ENCODE measurements at places on chromosomes 2 and 18. TPM values are rescaled to one million over a fixed set of nuclear protein-coding genes. Genes with fewer than 3 reads are reported as not detected.

DNA sequence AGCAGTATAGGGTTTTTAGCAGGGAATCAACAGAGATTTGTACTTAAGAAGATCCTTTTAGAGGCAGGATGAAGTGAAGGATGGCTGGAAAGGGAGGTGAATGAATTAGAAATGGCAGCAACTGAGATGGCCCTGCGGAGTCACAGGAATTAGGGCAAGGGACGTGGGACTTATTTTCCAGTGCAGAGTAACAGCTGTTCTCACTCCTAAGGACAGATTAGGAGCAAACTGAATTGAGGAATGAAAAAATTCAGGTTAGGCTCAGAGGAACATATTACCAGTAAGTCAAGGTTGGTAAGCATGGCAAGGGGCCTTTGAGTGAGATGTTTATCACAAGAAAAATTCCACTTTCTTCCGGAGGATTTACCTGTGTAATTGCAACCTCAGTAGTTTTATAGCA lies 34.4 kb downstream of the COL4A3 start:
- no peak for DNase-seq

GRCh38 chr18:63427558-63427957 lies 5.3 kb upstream of the VPS4B start:
- DNase-seq = no peak

DNA sequence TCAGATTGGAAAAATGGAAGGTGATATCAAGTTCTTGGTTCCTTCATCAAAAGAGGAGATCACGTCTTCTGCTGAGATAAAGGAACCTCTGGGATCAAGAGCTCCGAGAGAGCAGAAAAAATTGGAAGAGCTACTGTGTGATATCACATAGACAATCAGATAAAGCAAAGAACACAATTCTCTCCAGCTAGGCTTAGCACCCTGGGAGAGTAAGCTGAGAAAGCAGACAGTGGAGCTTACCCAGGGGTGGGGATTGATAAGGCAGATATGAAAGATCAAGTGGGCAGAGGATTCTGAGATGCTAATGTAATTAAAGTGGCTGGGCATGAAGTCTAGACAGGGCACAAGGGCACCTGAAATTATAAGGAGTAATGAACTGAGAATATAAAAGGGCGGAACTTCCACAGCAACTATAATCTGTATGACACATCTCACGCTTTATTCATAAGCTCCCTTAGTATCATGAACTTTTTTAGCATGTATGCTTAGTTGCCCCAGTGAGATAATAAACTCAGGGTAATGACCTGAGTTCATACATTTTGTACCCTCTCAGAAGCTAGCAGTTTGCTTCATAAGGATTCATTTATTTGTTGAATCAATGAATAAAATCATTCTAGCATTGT lies 65.8 kb downstream of the FAM161A start:
- no peak for DNase-seq

DNA sequence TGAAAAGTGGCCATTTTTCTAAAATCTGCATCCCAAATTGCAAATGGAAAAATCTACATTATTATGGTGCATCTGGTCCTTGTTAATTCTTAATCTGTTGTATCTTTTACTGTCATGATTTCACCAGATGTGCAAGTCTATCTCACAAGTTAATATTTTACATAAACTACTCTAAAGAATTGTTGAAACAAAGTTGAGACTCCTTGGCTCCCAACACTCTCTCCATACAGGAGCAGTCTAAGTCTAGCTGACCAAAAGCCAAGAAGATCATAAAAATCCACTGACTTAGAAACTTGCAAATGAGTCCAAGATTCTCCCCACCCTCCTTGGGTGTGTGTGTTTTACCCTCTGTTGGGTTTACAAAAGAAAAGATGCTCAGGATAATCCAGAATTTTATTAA lies 85.1 kb downstream of the NCKAP5 start:
- no peak for DNase-seq

Gene EVA1A
- total RNA-seq = 11.5 TPM

DNA sequence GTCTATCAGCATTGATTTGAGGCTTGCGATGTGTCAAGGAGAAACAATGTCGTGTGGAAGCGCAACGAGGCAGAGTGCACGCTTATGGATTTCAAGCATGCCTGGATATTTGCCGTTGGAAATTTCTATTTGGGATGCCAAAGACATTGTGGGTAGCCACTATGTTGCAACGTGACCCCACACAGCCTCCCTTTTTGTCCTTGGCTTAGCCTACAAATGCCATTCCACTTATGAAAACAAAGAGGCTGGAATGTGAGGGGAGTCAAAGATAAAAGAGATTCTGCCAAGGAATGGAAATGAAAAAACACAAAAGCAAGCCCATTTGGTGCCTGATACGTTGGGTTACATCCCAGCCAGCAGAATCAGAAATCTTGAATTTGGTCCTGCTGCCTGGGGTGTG lies 721.2 kb downstream of the GALR1 start:
- DNase-seq = no peak

DNA sequence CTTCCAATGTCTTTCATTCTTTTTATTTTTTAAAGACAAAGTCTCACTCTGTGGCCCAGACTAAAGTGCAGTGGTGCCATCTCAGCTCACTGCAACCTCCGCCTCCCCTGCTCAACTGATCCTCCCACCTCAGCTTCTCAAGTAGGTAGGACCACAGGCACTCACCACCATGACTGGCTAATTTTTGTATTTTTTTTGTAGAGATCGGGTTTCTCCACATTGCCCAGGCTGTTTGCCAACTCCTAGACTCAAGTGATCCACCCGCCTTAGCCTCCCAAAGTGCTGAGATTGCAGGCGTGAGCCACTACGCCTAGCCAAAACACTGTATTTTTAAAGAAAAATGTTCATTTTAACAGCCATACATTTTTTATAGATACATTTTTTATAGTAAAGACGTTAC lies 12.7 kb downstream of the GCKR start:
- no peak for DNase-seq

Gene ACKR3
- total RNA-seq = 18.8 TPM

Gene CYRIA
- 2.0 TPM for total RNA-seq

Gene MOGAT1
- 0.74 TPM for total RNA-seq

Gene CAPN10
- 67.2 TPM for total RNA-seq

GRCh38 chr2:121336528-121337294 lies 51.7 kb upstream of the TFCP2L1 start:
- no peak for DNase-seq

Gene LIMS3
- 0.93 TPM for total RNA-seq

Gene SLC4A3
- total RNA-seq = 19.7 TPM

GRCh38 chr18:10157706-10158105 lies 243.9 kb downstream of the VAPA start:
- no peak for DNase-seq

- no peak for DNase-seq
These were observed 733.4 kb upstream of the CDH7 start for GRCh38 chr18:65017372-65017760.

Gene IL18RAP
- not detected for total RNA-seq

DNA sequence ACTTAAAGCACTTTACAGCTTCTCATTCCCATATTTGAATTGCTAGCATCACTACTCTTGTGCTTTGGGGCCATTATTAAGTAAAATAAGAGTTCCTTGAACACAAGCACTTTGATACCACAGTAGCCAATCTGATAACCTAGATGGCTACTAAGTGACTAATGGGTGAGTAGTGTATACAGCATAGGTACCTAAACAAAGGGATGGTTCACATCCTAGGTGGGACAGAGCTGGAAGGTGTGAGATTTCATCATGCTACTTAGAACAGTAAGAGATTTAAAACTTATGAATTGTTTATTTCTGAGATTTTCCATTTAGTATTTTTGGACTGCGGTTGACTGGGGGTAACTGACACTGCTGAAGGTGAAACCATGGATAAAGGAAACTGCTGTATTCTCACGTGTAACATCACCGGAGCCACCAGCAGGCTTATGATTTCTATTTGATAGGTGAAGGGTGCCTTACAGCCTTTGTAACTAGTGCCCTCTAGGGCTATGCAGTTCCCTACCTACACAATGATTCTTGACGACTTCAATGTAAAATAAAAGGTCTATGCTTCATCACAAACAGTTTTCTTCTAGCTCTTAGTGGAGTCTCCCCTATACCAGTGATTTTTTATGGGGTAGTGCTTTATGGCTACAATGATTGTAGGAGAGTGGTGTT lies 22.1 kb upstream of the CRIM1 start:
- DNase-seq = no peak

DNA sequence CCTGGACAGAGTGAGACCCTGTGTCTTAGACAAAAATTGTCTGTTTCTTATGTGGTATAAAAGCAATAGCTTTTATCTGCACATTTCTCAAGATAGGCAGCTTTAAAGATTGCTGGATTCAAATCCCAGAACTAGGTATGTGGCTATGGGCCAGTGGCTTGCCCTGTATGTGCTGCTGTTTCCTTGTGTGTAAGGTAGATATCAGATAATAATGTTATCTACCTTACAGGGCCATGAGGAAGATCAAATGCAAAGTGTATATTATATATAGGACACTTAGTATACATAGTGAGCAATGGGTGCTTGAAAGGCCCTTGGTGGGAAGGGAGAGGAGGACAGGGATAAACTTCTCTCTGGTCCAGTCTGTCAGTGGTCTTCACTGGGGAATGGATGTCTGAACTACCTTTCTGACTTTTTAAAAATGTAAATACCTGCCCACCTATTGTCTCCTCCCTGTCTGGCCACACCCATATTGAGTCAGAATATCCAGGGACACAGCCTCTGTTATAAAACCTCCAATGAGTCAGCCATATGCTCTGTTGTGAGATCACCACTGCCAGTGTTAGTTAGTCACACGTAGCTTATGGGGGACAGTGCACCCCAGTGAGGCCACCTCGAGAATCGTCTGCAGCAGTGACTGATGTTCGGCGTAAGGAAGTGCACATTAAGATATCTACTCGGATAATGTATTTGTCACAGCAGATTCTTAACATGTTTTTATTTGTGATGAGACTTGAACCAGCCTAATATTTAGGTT lies 383.4 kb downstream of the PTPRM start:
- DNase-seq = no peak

DNA sequence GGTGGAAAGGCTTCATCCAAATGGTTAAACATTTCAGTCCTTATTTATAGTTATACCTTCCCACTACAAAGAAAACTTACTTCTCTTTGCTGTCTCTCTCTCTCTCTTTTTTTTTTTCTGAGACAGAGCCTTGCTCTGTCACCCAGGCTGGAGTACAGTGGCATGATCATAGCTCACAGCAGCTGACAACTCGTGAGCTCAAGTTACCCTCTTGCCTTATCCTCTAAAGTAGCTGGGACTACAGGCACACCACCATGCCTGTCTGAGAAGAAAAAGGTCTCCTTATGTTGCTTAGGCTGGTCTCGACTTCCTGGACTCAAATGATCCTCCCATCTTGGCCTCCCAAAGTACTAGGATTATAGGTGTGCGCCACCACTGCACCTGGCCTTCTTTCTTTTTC lies 32.3 kb upstream of the OLA1 start:
- no peak for DNase-seq

DNA sequence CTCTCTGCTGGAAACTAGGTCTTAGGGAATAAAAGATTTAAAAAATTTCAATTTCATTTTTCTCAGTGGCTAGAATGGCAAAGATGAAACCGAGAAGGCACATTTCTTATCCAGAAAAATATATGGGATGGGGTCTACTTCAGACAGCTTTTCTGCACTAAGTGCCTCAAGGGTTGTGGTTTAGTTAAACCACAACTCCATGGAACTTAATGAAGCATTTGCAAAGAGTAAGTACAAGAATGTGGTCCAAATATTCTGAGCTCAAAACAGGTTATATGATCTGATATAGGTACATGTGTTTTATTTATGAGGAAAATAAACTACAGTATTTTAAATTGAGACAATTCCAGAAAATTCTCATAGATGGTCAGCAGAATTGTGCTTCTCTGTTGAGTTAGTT lies 101.8 kb upstream of the FZD5 start:
- no peak for DNase-seq

- DNase-seq = no peak
These were observed 32.5 kb upstream of the PUM2 start for GRCh38 chr2:20382965-20383810.

GRCh38 chr2:99439971-99440505 lies 49.8 kb downstream of the REV1 start:
- DNase-seq = no peak

Gene SCYGR2
- total RNA-seq = not detected

Gene CTAGE1
- not detected for total RNA-seq

- DNase-seq = no peak
These were observed 4.8 kb downstream of the STON1 start for GRCh38 chr2:48534781-48535180.

GRCh38 chr2:163734881-163735684 lies 725 bp downstream of the FIGN start:
- no peak for DNase-seq

DNA sequence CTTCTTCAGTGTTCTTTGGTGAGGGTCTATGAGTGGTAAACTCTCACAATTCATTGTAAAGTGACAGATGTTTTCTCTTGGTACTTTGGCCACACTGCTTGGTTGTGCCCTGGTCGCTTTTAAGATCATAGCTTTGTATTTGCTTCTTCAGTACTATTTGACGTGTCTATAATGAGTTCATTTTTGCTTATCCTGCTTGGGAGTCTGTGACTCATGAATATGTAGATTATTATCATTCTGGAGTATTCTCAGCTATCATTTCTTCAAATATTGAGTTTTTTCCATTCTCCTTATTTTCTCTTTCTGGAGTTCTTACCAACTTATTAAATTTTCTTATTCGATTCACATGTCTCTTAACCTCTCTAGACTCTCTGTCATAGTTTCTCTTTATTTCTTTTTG lies 73.0 kb upstream of the HS6ST1 start:
- no peak for DNase-seq

- DNase-seq = no peak
These were observed 55.7 kb downstream of the LRRFIP1 start for GRCh38 chr2:237682856-237683670.

GRCh38 chr2:233234264-233234663 lies 17.2 kb upstream of the ATG16L1 start:
- DNase-seq = no peak

DNA sequence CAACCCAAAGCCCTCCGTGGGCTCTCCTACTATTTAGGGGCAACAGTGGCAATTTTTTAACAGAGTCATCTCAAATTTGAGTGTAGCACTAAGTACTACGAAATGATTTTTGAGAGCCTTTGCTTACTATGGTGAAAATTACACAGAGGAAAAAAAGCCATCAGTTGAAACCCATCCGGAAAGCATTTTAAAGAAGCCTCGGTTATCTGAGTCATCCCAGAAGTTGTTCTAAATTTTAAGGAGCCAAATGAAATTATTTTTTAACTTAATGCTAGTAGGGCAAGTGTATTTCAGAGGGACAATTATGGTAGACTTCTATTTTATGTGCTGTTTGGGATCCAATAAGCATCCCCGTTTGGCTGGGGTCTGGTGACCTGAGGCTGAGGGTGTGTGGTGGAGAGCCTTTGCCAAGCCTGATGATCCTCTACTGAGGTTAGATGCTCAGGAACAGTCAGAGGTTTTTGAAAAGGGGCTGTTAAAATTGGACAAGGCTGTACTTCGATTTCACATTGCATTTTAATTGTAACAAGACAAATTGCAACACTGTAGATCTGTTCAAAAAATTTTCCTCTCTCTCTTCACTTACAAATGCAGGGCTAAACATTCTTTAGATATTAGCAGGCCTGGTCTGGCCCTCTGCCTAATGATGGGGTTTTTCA lies 47.0 kb downstream of the RAPGEF4 start:
- DNase-seq = no peak
